GM12864 (cell line): ENCODE measurements at places on chromosomes 7 and 10.
A peak's percentile ranks its signal among the peaks of the same experiment; 100 is the strongest.

GRCh38 chr10:86232644-86233043, 134.0 kb downstream of the GRID1 start:
- DNase-seq = no peak

GRCh38 chr7:12178317-12178716, 32.8 kb upstream of the TMEM106B start:
- no peak for DNase-seq

- DNase-seq = peak; percentile 58
Measured at GRCh38 chr10:70880077-70880534, 8.3 kb downstream of the PCBD1 start.

GRCh38 chr7:23129036-23129435, 23.5 kb downstream of the KLHL7 start:
- DNase-seq = no peak

GRCh38 chr10:18404530-18404929, 246.9 kb downstream of the NSUN6 start:
- DNase-seq = no peak

- no peak for DNase-seq
Measured at GRCh38 chr10:108500396-108500795, 1335.9 kb upstream of the SORCS1 start.

- DNase-seq = no peak
Measured at GRCh38 chr7:36469236-36469635, 79.6 kb downstream of the ANLN start.

DNA sequence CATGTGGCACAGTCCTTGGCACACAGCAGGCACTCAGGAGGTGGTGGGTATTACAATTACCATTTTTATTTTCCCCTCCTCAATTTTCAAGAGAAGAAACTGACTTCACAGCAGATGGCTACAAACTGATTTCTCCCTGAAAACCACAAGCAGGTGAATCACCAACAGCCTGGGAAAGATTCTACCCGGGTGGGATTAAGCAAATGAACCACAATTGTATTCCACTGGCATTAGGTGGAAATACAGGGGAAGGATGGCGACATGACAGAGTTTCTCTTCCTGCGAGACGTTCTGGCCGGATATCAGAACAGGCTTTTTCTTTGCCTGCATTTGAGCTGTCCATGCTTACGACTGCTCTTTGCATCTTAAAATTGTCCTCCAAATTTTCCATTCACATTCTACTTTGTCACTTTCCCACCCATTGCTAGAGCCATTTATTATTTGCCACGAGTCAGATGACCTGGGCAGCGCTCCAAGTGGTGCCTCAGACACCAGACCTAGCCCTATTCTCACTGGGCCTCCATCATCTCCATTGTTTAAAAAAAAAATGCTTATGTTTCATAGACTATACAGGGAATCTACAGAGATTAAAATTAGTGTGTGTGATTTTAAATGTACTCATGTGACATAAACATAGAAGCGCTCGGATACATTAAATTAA, 4.6 kb downstream of the DENND11 start:
- DNase-seq = no peak

DNA sequence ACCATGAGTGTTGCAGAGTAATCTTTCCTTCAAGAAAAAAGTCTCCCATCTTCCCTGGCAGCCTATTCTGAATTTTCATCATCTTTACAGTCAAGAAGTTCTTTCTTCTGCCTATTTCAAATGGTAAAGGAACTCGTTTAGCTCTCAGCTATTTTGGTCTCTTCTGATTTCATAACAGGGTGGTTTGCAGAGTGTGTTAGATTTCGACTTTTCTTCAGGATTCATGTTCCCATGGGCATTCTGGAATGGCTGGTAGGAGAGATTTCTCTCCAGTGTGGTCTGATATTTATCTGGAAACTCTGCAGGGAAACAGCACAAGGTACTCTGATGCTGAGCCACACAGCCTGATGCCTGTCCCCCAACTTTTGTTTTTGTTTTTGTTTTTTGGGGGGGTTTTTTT, 111.1 kb upstream of the FAM171A1 start:
- DNase-seq = no peak

- DNase-seq = no peak
Measured at GRCh38 chr10:111545861-111546605, 469.2 kb downstream of the ADRA2A start.

GRCh38 chr7:32765185-32765584, 126.4 kb downstream of the KBTBD2 start:
- no peak for DNase-seq

- no peak for DNase-seq
Measured at GRCh38 chr10:96387601-96388000, 28.8 kb upstream of the OPALIN start.

DNA sequence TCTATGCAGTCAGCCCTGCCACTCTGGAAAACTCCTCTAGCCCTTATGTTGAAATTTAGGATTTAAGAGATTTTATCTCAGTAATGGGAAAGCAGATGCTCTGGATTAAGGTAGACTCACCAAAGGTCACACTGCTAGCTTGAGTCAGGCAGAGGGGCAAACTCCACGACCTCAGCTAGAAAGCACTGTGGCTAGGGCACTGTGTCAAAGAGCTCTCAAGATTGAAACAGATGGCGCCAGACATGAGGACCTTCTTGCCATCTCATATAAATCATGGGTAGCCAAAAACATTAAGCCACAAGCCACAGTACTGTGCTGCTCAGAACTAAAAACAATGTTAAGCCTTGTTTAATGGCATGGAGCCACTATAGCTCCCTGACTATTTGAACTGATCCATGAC, 188.7 kb downstream of the DNAJC1 start:
- DNase-seq = no peak
